ENCODE measurements at places on chromosomes 6 and 20.

DNA sequence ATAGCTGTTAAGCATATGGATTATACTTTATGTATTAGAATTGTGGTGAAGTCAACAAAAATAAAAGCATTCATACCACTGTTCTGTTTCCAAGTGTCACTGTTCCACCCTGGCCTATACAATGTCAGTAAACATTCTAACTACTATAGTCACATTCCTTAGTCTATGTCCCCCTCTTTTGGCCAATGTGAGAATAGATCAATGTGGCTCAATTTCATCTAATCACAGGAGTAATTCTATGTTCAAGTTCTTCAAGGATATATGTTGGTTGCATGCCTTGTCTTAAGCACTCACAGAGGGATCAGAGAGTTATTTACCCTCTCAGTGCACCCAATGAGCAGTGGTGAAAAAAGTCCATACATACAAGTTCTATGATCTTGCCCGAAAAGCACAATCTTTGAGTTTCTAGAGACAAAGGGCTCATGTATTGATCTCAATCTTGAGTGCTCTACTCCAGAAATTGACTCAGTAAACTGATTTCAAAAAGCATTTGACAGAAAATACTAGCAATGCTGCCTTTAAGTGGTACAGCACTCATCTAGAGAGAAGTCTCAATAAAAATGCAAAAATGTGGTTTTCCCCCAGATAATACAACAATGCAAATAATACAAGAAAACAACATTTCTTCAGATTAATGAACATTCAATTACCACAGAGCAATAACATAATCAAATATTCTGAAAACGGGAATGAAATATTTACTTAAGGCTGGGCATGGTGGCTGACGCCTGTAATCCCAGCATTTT, 16.5 kb downstream of the SMLR1 start:
- DNase-seq = no peak

- DNase-seq = no peak
These were observed 111.9 kb downstream of the FAM83B start for GRCh38 chr6:54958446-54958845.

DNA sequence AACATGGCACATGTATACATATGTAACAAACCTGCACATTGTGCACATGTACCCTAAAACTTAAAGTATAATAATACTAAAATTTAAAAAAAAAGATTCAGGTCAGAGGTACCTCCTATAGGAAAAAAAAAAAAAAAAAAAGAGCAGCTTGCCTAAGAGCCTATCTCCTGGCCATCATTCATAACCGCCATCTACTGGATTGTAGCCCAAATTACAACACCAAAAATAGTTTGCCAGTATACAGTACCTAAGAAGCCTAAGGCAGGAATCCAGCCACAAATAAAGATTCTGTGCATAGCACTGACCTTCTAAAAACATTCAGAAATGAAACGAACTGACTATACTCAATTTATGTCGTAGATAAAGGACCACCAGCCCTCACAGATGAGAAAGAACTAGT, 438.4 kb upstream of the ADGRB3 start:
- DNase-seq = no peak

DNA sequence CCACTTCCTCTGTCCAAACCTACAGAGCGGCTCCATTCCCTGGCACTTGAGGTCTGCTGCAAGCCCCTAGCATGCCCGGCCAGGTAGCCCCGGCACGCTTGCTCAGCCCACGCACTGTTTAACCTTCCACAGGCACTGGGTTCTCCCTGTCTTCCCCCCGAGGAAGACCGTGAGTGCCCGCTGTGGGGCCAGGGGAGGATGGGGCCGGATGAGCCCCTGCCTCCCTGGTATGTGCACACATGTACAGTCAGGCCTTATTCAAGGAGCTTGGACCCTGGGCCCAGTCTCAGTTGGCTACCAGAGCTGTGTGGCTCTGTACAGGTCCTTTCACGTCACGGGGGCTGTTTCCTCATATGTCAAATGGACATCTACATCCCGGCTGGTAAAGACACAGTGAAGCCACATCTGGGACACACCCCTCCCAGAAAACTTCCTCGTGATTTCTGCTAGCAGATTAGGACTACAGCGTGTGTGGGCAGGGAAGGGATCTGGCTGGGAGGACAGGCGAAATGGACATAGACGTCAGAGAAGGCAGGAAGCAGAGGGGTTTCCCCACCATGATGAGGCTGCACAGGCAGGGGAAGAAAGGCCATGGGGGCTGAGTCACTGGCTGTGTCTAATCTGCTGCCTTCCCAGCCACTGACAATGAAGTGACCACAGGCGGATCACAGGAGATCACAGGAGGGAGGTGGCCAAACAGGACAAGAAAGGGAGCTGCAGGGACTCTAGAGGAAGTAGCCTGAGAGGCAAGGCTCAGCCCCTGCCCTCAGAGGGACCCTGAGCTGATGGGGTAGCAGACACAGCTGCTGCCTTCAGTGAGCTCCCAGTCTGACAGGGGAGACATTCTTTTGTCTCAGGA, 62.9 kb downstream of the MRPL14 start:
- DNase-seq = no peak

- DNase-seq = no peak
These were observed 432.7 kb upstream of the ARID1B start for GRCh38 chr6:156344491-156344890.

GRCh38 chr6:71288228-71289038, at the start of gene OGFRL1:
Gene OGFRL1 (plus strand): TSS chr6:71288811. CDS start chr6:71288937, 126 bp downstream.
- DNase-seq = peak; percentile 65

- DNase-seq = no peak
These were observed 33.2 kb upstream of the KIF3B start for GRCh38 chr20:32244150-32244823.

DNA sequence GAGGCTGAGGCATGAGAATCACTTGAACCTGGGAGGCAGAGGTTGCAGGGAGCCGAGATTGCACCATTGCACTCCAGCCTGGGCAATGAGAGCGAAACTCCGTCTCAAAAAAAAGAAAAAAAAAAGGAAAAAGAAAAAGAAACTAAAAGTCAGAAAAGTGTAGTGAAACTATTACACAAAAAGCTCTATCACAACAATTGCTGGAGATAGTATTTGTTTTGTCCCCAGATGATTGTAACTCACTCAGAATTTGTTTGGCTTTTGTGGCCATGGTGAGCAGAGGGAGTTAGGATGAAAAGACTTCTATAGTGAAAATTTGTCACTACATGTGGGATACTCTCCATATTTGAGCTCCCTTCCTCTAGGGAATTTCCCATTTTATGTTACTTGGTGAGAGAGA, 5.2 kb upstream of the GOPC start:
- DNase-seq = no peak

- DNase-seq = no peak
These were observed 20.7 kb downstream of the EBF4 start for GRCh38 chr20:2713285-2713684.

Measured in T-helper 1 cell (primary cell).